ENCODE measurements at places on chromosomes 5 and 9. TPM values are rescaled to one million over a fixed set of nuclear protein-coding genes. Genes with fewer than 3 reads are reported as not detected.

DNA sequence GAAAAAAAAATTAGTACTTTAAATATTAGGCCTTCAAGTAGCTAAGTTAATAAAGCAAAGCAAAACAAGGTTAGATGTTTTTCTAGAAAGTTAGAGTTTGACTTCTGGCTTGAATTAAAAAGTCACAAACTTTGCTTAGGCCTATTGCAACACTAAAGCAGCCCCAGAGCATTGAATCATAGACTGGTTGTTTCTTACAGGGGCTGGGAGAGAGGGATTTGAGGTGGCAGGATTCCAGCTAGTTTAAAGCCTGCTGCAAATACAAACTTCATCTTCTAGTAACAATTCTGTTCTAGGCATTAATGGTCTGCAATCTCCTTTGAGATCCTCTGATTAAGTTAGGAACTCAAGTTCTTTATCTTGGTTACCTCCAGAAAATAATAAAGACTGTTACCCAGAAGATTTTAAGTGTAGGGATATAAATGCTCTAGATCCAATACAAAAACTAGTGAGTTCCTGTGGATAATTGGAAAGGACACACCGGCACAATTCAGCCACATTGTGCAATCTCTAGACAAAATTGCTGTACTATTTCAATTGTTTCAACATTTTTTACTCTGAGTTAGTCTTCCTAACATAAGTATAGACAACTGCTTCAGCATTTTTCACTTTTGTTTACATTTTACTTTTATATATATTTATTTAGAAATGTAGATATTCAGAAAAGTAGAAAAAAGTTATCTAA, 12.6 kb downstream of the OR13C5 start:
- no peak overlapping the region for H3K4me3 ChIP-seq
- no peaks in the 10 kb centered on the region for H3K4me1 ChIP-seq
- no peaks in the 10 kb centered on the region for H3K36me3 ChIP-seq
- DNase-seq, result no peak

Gene CXCL14
- not detected for total RNA-seq

- H3K4me1 ChIP-seq, result no peaks in the 10 kb centered on the region
- H3K27me3 ChIP-seq, result no peaks in the 10 kb centered on the region
- H3K4me3 ChIP-seq, result no peak overlapping the region
- no peak for DNase-seq
- H3K27ac ChIP-seq, result no peak overlapping the region
Measured at GRCh38 chr9:135176284-135176683, 88.8 kb downstream of the OLFM1 start.

DNA sequence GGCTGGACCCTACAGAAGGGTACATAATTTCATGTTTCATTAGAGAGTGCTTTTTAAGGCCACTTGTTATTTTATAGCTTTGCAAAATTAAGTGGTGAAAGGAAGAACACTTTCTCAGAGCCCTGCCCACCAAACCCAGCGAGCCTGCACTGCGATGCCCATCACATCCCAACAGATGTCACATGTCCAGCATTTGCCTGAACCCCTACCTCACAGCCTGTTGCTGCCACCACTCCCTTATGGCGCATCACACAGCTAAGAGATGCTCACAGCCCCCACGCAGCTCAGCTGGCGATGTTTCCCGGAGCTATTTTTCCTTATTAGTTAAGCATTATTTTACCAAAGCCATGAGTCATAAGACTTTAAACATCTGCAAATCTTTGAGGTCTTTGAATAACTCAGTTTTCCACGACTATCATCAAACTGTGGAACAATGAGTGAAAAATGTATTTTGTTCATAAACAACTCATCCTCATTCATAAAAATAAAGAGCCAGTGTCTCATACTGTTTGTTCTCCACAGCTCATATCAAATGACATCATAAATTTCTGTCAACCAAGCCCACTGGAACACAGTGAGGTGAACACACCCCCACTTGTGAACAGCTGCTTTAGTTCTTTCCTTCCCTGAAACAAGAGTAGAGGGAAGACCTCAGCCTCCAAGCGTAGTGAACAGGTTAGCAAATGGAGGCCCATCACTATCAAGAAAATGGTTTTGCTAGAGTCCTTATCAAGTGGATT, 104.9 kb downstream of the SYK start:
- DNase-seq, result no peak
- H3K36me3 ChIP-seq, result no peaks in the 10 kb centered on the region
- H3K4me3 ChIP-seq, result no peak overlapping the region
- H3K27ac ChIP-seq, result no peak overlapping the region

Gene TEX53
- total RNA-seq, result not detected

DNA sequence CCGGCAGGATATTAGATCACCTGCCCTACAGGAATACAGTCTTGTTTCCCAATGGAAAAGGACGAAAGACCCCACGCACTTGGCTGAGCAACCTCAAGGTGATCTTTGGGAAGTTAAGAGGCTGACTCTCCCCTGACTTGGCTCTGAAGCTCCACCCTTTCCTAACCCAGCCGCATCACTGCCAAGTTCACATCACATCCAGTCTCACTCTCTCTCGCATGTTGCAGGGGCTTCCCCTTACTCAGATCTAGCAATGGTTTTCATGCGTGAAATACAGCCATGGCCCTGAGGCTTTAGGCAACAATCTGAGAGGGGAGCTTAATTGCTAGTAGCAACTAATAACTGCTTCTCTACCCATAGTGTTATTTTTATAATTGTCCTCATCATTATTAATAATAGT, 211.6 kb downstream of the DOCK8 start:
- no peaks in the 10 kb centered on the region for H3K4me1 ChIP-seq
- H3K27me3 ChIP-seq, result no peaks in the 10 kb centered on the region
- no peak overlapping the region for H3K27ac ChIP-seq
- no peak for DNase-seq
- H3K36me3 ChIP-seq, result peaks cover 38% of the 10 kb centered on the region

- no peaks in the 10 kb centered on the region for H3K4me1 ChIP-seq
- no peak for DNase-seq
- no peak overlapping the region for H3K4me3 ChIP-seq
- H3K36me3 ChIP-seq, result no peaks in the 10 kb centered on the region
- H3K27ac ChIP-seq, result no peak overlapping the region
- H3K27me3 ChIP-seq, result no peaks in the 10 kb centered on the region
Measured at GRCh38 chr5:31270396-31270795, 76.9 kb downstream of the CDH6 start.

Gene C5orf34
- 9.3 TPM for total RNA-seq

Gene SERINC5
- 70.2 TPM for total RNA-seq

Gene MARCOL
- not detected for total RNA-seq

DNA sequence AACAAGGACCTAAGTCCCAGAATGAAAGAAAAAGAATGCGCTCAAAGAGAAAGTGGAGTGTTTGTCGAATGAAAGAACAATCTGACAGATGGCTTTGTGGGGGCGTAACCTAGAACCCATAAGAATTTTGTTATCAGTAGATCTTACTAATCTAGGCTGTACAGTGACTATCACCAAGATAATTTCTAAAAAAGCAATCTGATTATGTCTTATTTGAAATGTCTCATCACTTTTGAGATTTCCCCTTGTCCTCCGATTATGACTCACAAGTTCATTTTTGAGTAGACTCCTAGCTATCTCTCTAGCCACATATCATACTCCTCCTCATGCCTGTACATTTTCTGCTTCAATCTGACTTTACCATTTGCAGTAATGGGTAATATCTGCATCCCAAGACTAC, 135.6 kb upstream of the SMARCA2 start:
- H3K27ac ChIP-seq, result no peak overlapping the region
- no peaks in the 10 kb centered on the region for H3K27me3 ChIP-seq
- no peak overlapping the region for H3K4me3 ChIP-seq
- no peak for DNase-seq
- H3K4me1 ChIP-seq, result peaks cover 2% of the 10 kb centered on the region

Gene IL5
- total RNA-seq, result not detected

Gene FREM1
- not detected for total RNA-seq

DNA sequence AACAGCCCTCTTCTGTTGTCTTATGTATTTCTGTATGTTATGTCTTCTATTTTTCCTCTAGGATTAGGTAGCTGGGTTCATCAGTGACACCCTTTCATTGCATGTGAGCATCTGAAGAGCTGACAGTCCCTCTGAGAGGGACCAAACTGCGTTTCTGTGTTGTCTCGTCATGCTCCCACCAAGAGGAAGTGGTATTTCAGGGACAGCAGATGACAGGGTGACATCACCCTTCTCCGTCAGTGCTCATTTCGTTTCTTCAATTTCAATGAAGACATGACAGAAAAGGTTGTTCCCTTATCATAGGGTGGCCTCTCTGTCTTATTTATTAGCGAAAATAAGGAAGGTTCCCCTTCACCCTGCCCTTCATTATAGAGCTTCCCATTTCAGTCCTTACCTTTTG, 225.9 kb upstream of the NR4A3 start:
- peak overlapping the region; percentile 44 for H3K27ac ChIP-seq
- H3K36me3 ChIP-seq, result peaks cover 3% of the 10 kb centered on the region
- DNase-seq, result no peak
- peaks cover 16% of the 10 kb centered on the region for H3K4me1 ChIP-seq

Gene FOXI1
- not detected for total RNA-seq

Gene SLC2A8
- 4.1 TPM for total RNA-seq

GRCh38 chr9:129934041-129934591, 98.9 kb downstream of the USP20 start:
- no peak overlapping the region for H3K4me3 ChIP-seq
- peaks cover 41% of the 10 kb centered on the region for H3K4me1 ChIP-seq
- no peak for DNase-seq
- H3K36me3 ChIP-seq, result peaks cover 35% of the 10 kb centered on the region

DNA sequence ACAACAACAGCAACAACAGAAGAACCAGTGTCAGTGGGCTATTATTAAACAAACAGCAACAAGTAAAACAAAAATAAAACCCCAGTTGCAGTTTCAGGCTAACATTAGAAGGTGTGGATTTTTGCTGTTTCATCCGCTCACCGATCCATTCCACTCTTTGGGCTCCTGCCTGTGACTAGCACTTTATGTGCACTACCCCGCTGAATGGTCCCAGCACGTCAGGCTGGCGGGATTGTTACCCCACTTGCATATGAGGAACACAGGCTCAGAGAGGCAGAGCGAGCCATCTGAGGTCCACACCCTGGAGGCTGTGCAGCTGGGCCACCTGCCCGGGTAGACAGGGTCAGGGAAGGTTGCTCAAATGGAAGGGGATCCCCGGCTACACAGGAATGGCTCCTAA, 26.0 kb downstream of the NSG2 start:
- DNase-seq, result no peak
- H3K4me1 ChIP-seq, result no peaks in the 10 kb centered on the region
- H3K4me3 ChIP-seq, result no peak overlapping the region
- no peak overlapping the region for H3K27ac ChIP-seq
- H3K27me3 ChIP-seq, result peaks cover 5% of the 10 kb centered on the region

DNA sequence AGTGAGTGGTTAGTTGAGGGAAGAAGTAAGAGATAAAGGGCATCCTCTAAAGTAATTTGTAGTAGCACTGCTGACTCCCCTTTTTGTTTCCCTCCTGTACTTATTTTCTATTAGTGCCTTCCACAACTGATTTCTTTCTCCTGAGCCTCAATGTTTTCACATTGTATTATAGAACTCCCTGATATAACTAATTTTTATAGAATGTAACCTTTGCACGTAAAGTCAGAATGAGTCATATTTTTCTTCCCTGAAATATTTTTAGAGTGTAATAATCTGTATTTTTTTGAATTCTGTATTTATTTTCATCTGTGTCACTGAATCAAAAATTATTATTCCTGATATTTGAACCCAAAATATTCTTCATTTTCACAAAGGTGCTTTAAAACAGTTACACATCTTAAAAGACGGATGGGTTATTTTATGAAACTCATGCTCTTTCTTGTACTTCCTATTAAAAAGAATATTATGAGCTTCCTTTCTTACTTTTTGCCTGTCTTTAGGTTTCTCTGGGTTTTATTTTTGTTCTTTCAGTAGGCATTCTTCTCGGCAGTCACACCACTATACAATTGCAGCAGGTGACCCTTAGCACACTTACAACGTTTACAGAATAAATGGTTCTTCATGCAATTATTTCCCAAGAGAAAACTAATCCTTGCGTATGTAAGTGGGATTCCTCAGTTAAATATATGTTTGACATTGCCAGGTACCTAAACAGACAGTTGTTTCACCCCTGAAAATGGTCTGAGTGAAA, 30.5 kb upstream of the DMRTA1 start:
- H3K27me3 ChIP-seq, result peaks cover 2% of the 10 kb centered on the region
- no peak overlapping the region for H3K4me3 ChIP-seq
- DNase-seq, result no peak
- no peaks in the 10 kb centered on the region for H3K36me3 ChIP-seq

Gene GLRA1
- total RNA-seq, result not detected

DNA sequence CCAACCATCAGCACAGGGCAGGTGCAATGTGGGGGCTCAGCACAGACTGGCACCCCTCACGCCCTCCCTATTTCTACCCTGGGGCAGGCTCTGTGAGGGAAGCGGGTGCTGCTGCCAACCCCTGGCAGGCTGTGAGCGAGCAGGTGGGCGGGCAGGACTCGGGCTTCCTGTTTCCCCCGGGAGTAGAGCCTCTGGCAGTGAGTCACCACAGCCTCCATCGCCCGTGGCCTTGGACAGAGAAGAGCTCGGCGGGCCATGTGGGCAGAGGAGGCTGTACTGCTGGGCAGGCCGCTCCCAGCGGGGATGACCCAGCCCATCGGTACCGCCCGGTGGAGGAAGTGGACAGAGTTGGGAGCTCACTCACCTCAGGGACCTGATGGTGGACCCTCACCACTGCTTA, 16.6 kb downstream of the KCNT1 start:
- peaks cover 15% of the 10 kb centered on the region for H3K27me3 ChIP-seq
- no peak for DNase-seq
- H3K36me3 ChIP-seq, result no peaks in the 10 kb centered on the region

- no peak for DNase-seq
- H3K4me3 ChIP-seq, result no peak overlapping the region
- no peak overlapping the region for H3K27ac ChIP-seq
Measured at GRCh38 chr5:5063533-5063953, 76.6 kb upstream of the ADAMTS16 start.

GRCh38 chr5:127351418-127351817, 60.8 kb downstream of the MEGF10 start:
- H3K27me3 ChIP-seq, result peaks cover 7% of the 10 kb centered on the region
- no peak overlapping the region for H3K4me3 ChIP-seq
- H3K27ac ChIP-seq, result no peak overlapping the region

GRCh38 chr5:106085136-106085535, 1585.6 kb downstream of the EFNA5 start:
- H3K27ac ChIP-seq, result no peak overlapping the region
- H3K36me3 ChIP-seq, result no peaks in the 10 kb centered on the region
- no peak overlapping the region for H3K4me3 ChIP-seq
- no peak for DNase-seq
- no peaks in the 10 kb centered on the region for H3K4me1 ChIP-seq
- H3K27me3 ChIP-seq, result no peaks in the 10 kb centered on the region

Gene SAXO1
- total RNA-seq, result 0.43 TPM

- DNase-seq, result no peak
- no peak overlapping the region for H3K27ac ChIP-seq
- H3K4me1 ChIP-seq, result no peaks in the 10 kb centered on the region
- no peaks in the 10 kb centered on the region for H3K36me3 ChIP-seq
- peaks cover 6% of the 10 kb centered on the region for H3K27me3 ChIP-seq
- H3K4me3 ChIP-seq, result no peak overlapping the region
Measured at GRCh38 chr5:113652161-113652560, 138.7 kb downstream of the YTHDC2 start.

- no peak for DNase-seq
- H3K27me3 ChIP-seq, result no peaks in the 10 kb centered on the region
- peaks cover 6% of the 10 kb centered on the region for H3K36me3 ChIP-seq
- H3K4me3 ChIP-seq, result no peak overlapping the region
Measured at GRCh38 chr5:14428302-14429081, 153.1 kb upstream of the OTULINL start.

Gene HTR4
- total RNA-seq, result not detected

Data from activated naive CD8-positive, alpha-beta T cell treated with anti-CD3 and anti-CD28 coated beads, Interleukin-2, amount 10 ng/mL, durations not matched to agents 7 days and 5 days (primary cell).